GM23248 (cell line): ENCODE measurements at places on chromosomes 3 and 15. TPM values are rescaled to one million over a fixed set of nuclear protein-coding genes. Genes with fewer than 3 reads are reported as not detected.
A peak's percentile ranks its signal among the peaks of the same experiment; 100 is the strongest.

Gene SLC15A2
- total RNA-seq = 0.25 TPM in 1 of 2 replicates, not detected in the other

Gene GOLGB1
- total RNA-seq = 31.9 and 32.6 TPM in 2 replicates

Gene SKOR1
- total RNA-seq = 0.11 TPM in 1 of 2 replicates, not detected in the other

DNA sequence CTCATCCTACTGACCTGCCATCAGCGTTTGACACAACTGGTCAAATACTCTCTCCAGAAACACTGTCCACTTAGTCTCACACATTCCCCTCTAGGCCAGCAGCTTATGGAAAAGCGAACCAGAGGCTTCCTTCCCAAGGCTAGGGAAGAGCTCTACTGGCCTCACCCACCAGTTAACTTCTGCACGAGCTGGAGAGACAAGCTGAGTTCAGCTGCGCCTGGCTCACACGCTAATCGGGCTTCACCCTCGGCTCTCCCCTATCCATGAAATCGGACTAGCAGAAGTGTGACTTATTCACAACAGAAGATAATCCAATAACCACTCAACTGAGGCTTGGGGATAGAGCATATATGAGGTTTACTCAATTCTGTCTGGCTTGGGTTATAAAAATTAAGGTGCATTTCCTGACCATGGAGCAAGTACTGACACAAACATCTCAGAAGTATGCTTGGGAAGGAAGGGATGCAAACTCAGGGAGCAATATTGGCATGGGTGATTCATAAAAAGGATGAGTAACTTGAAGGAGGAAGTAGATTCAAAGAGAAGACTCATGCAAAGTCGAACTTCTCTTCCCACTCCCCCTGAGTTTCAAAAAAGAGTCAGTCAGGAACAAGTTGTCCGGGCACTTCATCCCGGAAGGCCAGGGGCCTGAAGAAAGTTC is 73.1 kb downstream of the XXYLT1 start:
- peak; percentile 90 for DNase-seq
- no peaks in the 10 kb centered on the region for H3K27me3 ChIP-seq
- H3K27ac ChIP-seq = peak overlapping the region; percentile 79
- H3K4me1 ChIP-seq = peaks cover 33% of the 10 kb centered on the region
- no peak overlapping the region; the same call in 1 of the 2 replicates for H3K4me3 ChIP-seq
